ENCODE measurements at places on chromosomes 1 and 21.

GRCh38 chr1:5738911-5739462 lies 253.2 kb downstream of the NPHP4 start:
- no peak for DNase-seq

- no peak for DNase-seq
These were observed 78.7 kb upstream of the RUNX1 start for GRCh38 chr21:35127851-35128250.

DNA sequence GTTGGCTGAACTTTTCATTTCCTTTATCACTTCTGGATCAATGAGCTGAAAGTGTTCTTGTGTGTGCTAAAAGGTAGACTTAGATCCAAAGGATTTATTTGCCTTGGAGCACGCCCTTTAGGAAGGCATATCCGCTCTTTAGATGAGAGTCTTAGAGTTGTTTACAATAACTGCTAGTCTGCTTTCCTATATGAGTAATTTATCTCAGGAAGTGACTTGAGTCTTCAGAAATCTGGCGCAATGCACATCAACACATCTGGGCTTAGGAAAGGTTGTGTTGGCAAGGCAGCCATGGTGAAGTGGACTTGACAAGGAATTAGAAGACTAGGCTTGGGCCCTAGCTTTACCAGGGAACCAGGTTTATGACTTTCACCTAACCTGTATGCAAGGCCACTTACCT lies 204.1 kb upstream of the PTGFR start:
- no peak for DNase-seq

- DNase-seq, result no peak
These were observed 92.2 kb downstream of the CD58 start for GRCh38 chr1:116478621-116479020.

GRCh38 chr1:67945733-67946374 lies 104.6 kb downstream of the DIRAS3 start:
- no peak for DNase-seq

DNA sequence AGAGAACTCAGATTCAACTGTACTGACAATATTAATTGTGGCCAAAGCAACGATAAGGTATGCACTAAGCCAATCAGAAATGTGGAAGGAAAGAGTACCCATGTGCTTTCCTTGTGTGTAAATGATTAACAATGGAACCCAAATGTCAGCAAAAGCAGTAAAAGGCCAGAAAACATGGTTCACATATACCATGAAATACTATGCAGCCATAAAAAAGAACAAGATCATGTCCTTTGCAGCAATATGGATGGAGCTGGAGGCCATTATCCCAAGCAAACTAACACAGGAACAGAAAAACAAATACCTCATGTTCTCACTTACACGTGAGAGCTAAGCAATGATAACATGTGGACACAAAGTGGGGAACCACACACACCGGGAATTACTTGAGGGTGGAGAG lies 78.5 kb downstream of the SUSD4 start:
- no peak for DNase-seq

DNA sequence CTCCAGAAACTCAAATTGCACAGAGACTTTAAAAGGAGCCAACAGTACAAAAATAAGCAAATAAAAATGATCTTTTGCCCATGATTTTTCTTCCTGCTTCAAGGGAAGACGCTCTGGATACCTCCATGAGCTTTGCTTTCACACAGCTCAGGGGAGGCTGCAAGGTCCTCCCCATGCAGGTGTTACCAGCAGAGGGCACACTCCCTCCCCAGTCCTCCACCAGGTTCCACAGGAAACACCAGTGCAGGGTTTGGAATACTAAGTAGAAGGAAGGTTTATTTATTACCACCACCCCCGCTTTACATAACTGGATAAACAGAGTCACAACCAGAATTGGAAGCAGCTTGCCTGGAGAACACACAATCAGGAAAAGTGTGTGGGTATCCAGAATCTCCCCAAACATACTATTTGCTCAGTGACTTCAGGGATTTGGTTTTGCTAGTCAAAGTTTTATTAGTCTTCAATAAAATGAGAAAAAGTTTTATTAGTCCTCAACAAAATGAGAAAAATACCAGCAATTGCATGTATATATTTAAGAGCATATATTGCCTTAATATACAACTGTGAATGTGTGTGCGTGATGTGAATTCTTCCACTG lies 37.3 kb downstream of the HSD3B1 start:
- no peak for DNase-seq

GRCh38 chr1:68141071-68142021 lies 90.9 kb upstream of the DIRAS3 start:
- DNase-seq, result no peak

- DNase-seq, result no peak
These were observed 220.9 kb downstream of the ATG4C start for GRCh38 chr1:63004868-63005267.

- no peak for DNase-seq
These were observed 44.6 kb downstream of the SLX9 start for GRCh38 chr21:44984428-44984791.

DNA sequence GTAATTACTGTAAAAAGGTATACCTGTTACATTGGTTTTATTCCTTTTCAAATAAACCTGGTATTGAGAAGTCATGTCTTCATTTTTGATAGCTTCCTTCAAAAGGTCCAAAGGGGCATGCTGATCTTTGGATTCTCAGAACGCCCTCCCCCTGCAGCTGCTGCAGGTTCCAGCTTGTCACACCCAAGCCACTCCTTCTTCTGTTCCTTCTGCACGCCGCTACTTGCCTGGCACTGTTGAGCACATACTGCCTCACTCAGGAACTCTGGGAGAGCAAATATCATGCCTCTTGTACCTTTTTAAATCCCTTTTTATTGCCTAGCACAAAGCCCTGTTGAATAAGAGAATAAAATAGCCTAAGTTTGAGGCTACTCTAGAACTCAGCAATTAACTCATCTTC lies 136.9 kb downstream of the BARHL2 start:
- DNase-seq, result no peak

- peak; percentile 44 for DNase-seq
These were observed 1.2 kb downstream of the KCTD3 start for GRCh38 chr1:215568299-215568692.

- no peak for DNase-seq
These were observed 225.2 kb upstream of the TNR start for GRCh38 chr1:175968486-175969172.

DNA sequence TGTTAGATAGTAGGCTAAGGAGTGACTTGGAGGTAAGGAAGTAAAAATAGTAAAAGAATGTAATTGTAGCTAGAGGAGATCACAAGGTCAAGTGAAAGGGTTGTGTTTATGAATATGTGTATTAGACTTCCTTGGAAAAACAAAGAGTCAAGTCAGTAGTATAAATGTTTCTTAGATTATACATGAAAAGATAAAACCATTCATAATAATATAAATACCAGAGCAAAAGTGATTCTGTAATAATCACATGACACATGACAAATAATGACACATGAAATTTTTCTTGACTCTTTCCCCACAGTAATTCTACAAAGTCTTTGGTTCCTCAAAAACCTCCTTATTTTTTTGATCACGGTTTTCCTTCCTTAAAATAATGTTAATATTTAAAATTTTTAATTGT lies 56.4 kb downstream of the IVNS1ABP start:
- DNase-seq, result no peak

DNA sequence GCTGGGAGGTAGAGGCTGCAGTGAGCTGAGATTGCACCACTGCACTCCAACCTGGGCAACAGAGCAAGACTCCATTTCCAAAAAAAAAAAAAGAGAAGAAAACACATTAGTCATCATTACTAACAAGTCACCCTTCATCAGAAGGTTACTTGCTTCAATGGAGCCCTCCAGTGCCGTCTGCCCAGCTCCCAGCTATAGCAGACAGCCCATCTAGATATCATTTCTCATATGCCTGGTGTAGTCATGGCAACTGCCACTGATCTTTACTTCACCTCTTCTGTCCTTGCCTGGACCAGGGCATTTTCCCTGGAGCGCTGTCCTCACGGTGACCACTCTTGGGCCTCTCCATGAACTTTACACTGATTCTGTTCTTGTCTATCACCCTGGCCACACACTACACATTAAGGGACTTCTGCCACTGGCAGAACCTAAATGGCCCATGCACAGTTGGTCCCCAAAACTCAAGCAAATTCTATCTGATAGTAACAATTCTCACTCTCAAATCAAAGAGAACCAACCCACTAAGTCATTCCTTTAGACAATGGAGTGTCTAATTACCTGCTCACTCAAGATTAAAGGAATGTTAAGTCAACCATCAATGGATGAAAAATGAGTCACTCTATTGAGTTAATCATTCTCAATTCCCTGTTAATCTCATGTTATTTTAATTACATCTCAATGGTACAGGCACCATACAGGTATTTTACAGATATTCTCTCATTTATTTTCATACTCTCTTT lies 12.9 kb downstream of the GPA33 start:
- DNase-seq, result no peak

GRCh38 chr1:46342084-46342656 lies 1.6 kb downstream of the NSUN4 start:
- no peak for DNase-seq

GRCh38 chr1:89590341-89591080 lies 42.4 kb upstream of the LRRC8C start:
- DNase-seq, result no peak

- DNase-seq, result no peak
These were observed 13.8 kb downstream of the PIP5K1A start for GRCh38 chr1:151211972-151212705.

GRCh38 chr1:22259551-22260282 lies 116.8 kb upstream of the WNT4 start:
- no peak for DNase-seq

DNA sequence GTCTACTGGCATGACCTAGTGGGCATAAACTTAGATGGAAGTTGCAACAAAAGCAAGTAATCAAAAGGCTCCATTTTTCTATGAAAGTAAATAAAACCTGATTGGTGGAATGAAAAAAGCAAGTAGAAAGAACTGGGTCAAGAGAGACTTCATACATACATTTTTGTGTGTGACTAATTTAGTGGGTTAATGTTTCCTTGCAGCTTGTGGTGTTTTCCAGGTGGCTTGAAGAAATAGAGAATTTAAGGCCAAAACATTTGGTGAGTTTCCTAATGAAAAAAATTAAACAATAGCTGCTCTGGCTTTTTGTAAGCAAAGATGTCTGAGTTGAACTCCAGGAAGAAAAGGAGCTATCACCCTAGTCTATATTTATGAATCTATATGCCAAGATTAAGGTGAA lies 71.0 kb downstream of the ZC3H11B start:
- no peak for DNase-seq

DNA sequence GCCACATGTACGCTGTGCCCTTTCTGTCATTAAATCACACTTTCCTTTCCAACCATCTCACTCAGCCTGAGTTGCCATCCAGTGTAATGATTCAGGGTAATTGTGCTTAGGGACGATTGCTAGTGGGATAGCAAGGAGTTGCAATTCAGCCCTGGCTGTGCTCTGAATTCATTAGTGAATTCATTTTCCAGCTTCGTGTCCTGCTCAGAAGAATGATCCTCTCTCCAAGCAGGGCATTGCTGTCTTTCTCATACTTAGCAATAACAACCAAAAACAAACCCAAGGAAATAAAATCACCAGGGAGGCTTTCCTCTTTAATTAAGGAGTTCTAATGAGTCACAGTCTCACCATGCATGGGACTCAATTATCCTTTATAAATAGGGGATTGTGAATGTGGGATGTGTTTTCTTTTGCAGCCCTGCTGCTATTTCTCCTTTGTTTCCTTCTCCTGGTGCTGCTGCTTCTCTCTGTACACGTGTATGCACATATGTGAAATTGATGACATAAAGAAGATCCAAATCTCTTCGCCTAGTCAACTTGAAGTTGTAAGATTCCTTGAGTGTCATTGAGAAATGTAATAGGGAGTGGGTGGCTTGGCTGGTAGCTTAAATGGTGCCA lies 167.0 kb downstream of the TSEN15 start:
- no peak for DNase-seq

GRCh38 chr21:14452727-14453241 lies 69.8 kb upstream of the HSPA13 start:
- no peak for DNase-seq

DNA sequence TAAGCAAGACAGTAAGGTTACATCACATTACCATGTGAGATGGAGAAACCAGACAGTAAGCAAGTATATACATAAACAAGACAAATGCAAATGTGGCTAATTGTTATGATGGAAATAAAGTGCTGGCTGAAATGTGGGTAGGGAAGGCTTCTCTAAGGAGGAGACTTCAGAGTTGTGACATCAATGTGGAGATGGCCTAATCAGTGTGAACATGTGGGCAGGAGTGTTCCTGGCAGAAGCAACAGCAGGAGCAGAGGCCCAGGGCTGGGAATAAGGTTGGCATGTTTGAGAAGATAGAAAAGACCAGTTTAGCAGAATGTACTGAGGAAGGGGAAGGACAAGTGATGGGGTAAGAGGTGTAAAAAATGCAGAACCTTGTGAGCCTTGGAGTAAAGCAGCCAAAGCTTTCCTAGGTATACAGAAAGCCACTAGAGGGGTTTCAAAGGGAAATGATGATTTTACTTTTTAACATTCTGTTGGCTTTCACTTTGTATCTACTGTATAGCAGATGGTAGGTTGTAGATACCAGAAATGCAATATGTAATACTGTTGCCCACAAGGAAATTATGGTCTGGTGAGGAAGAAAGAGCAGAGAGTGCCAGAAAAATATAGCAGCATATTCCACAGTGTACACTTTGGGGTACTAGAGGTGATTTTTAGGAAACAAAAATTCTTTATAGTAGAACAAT lies 197.4 kb downstream of the FGGY start:
- no peak for DNase-seq

DNA sequence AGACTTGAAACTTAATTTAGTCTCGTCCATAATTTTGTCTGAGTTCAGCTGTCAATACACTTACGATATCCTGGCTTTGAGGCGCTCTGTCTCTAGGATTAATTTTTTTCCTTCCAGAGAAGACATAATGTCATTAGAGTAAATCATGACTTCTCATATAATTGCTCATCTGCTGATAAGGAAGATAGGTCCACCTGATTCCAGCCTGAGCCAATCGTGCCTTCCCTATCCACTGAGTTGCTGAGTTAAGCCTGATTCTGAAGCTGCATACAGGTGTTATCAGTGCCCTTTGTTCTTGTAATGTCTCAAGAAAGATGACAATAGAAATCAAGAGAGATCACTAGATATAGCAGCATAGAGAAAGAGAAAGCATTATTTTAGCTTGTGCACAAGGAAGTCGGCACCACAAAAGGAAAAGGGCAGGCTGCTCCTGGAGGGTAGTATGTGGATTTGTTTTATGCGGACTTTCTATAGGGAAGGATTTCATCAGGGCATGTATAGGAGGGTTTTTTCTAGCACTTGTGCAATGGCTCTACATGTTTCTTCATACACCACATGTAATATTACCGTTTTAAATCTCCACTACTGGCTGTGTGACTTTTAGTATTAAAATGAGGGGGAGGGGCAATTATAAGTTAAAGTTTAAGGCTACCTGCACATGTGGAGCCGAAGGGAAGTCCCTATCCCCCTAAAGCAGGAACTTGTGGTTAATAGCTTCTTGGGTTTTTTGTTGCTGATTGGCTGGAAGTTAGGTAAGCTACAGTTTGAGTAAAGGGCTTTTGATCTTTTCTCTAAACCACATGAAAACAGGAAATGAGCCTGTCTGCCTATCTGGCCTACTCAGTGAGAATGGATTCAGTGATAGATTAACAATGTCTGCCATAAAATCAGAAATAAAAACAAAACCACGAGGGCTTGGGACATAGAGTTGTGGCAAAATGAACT lies 133.4 kb downstream of the PLPPR5 start:
- peak; percentile 10 for DNase-seq

All from bone marrow (tissue), 2 donors.